ENCODE measurements at places on chromosomes 5 and 9. TPM values are rescaled to one million over a fixed set of nuclear protein-coding genes. Genes with fewer than 3 reads are reported as not detected.

CBY3 gene
- 0.09 TPM for total RNA-seq

TCF7 gene
- total RNA-seq: 0.11 TPM

CENPK gene
- 4.9 TPM for total RNA-seq

GFI1B gene
- total RNA-seq: under 0.01 TPM

GARIN3 gene
- total RNA-seq: not detected

PCDHGA3 gene
- total RNA-seq: 0.54 TPM

SLC34A3 gene
- total RNA-seq: not detected

RBM22 gene
- total RNA-seq: 23.1 TPM

TYRP1 gene
- 0.09 TPM for total RNA-seq

CDC20B gene
- total RNA-seq: under 0.01 TPM

INSL6 gene
- total RNA-seq: not detected

TLR4 gene
- total RNA-seq: 124 TPM

NMUR2 gene
- total RNA-seq: not detected

HBEGF gene
- total RNA-seq: 10.1 TPM

PGM5 gene
- total RNA-seq: 87.0 TPM

NRG2 gene
- total RNA-seq: 0.34 TPM

CEP72 gene
- total RNA-seq: 1.9 TPM

SNX2 gene
- 201 TPM for total RNA-seq

UGT3A2 gene
- not detected for total RNA-seq
